ENCODE measurements at places on chromosomes 7 and 10. TPM values are rescaled to one million over a fixed set of nuclear protein-coding genes. Genes with fewer than 3 reads are reported as not detected.

Gene SPDYE2B
- total RNA-seq = not detected

Gene HHEX
- 3.3 TPM for total RNA-seq

Gene CEP55
- not detected for total RNA-seq

Gene KEL
- 0.67 TPM for total RNA-seq

DNA sequence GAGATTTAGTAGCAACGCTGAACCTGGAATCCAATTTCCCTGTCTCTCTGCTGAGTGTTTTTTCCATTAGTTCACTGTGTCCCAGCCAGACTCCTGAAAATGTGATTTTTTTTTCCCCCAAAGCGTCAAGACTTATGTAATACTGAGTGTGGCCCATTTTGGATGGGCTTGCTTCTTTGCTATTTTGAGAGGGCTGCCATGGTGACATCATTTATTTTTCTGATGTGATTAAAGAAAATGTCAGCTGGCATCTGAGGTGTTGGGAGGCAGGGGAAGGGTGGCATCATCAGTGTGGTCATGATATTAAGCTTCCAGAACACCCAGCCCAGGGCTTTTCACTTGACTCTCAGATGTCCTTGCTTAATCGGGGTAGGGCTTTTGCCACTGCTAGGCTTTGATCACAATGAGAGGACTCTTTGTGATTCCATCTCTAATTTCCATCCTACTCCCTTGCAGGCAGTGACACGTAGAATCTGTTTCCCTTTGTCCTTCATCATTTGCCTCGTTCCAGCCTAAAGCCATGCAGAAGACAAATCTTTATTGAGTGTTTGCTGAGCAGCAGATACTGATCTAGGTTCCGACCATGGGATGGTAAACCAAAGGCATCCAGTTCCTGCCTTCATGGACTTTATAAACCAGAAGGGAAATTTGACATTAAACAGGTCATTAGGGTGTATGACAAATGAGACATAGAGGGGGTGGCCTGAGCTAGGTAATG is 7.4 kb downstream of the ZNF365 start:
- DNase-seq = no peak

- no peak for DNase-seq
Observed at GRCh38 chr10:14025283-14026189, 305.2 kb downstream of the FRMD4A start.

DNA sequence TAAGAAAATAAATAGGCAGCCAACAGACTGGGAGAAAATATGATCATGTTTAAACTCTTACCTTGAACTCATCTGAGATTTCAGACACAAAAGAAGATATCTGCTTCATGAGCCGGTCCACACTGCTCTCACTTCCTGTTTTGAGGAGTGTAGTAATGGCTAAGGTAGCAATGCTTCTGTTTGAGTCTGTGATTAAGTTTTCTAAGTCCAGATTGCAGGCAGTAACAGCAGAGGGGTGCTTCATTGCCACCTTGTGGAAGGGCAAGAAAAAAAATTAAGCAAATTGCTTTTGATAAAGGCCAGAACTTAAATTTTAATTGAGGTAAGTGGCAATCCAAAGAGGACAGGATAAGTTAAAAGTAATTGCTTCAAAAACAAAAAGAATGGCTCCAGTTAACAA is 69.1 kb downstream of the MEST start:
- no peak for DNase-seq

- DNase-seq = no peak
Observed at GRCh38 chr10:69497611-69498390, 46.5 kb downstream of the TSPAN15 start.

DNA sequence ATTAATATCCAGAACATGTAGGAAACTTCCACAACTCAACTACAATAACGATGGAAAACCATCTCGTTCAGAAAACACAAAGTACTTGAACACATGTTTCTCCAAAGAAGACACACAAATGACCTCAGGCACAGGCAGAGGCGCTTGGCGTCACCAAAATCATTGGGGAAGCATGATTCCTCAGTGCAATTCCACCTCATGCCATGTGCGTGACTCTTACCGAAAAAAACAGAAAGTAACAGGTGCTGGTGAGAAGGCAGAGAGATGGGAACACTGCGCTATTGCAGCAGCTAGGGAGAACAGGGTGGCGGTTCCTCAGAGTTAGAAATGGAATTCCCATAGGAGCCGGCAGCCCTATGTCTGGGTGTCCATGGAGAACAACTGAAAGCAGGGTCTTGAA is 390.0 kb downstream of the DNAJB6 start:
- no peak for DNase-seq

DNA sequence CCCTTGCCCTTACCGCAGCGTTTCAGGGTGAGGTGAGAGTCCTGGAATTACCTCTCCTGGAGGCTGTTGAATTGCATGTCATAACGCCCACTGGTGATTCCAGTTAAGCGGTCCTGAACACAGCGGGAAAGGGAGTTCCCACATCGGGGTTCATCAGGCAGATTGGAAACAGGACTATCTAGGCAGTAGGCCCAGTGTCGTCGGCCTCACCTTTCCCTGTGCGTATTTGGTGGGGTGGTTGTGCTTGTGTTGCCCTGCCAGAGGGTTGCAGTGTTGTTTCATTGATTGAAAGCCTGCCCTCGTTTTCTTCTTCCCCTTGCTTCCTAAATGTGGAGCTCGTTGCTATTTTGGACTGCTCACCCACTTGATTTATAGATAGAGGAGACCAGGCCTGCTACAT is 10.6 kb upstream of the SUN1 start:
- DNase-seq = no peak

DNA sequence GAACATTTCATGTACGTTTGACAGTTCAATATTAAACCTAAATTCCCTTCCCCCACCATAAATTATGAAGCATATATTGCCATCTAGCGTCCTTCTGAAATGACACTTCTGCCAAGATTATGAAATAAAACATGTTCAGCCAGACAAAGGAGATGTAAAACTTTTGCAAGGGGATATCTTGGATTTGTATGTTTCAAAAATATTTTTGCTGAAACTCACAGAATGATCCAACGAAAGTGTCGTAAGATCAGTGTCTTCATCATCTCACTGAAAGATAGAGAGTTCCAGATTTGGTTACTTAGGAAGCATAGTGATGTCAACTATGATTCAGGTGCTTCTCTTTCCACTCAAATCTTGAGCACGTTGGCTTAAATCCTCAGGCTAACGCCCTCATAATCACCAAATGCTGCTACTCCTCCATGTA is 904.3 kb downstream of the XPNPEP1 start:
- DNase-seq = no peak

- DNase-seq = no peak
Observed at GRCh38 chr10:79608505-79609375, 2.0 kb upstream of the SFTPA1 start.

DNA sequence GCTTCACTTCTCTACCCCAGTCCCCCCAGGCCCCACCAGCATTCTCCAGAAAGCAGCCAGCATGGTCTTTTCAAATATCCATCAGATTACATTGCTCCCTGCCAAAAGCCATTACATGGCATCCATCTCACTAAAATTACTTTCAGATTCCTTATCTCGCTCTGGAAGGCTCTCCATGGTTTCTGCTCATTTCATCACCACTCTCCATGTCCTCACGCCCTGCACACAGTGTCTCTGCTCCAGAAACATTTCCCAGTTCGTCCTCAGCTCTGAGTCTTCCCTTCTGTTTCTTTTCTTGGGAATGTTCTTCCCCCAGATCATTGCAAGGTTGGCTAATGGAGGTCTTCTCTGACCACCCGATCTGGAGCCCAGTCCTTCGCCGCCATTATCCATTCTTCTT is 499.1 kb downstream of the KCNMA1 start:
- no peak for DNase-seq

- DNase-seq = no peak
Observed at GRCh38 chr10:86004337-86004736, 362.3 kb downstream of the GRID1 start.

DNA sequence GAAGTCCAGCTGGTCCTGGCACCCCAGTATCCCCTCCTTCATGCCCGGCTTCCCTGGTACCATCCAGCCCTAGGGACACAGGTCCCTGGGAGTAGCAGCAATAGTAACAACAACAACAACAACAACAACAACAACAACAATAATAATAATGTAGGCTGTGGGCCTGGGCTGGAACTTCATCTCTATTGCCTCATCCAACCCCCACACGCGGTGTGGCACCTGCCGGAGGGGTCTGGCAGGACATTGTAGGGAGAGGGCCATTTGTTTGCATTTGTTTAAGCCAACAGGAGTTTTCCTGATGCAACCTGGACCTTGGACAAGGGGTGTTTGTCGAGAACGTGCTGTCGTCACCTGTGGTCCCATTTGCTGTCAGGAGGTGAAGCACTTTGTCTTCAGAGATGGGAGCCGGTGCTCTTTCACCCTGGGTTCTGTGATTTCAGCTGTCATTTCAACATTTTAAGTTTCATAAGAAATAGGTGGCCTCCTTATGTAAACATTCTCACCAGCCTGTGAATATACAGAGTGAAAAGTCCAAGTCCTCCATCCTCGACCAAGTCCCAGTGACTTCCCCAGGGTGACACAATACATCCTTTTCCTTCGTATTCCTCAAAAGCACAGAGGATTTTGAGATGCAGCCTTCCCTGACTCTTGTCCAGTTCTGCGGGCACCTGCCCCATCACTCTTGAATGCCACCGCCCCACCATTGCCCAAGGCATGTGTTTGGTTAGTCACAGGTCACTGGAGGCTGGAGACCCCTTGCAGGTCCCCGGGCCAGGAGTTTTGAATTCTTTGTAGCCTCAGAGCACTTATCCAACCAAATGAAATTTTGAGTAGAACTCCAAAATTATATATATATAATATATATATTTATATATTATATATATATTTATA is 9.2 kb downstream of the LHPP start:
- no peak for DNase-seq

GRCh38 chr10:61197057-61197456 is 253.1 kb upstream of the RHOBTB1 start:
- DNase-seq = no peak

DNA sequence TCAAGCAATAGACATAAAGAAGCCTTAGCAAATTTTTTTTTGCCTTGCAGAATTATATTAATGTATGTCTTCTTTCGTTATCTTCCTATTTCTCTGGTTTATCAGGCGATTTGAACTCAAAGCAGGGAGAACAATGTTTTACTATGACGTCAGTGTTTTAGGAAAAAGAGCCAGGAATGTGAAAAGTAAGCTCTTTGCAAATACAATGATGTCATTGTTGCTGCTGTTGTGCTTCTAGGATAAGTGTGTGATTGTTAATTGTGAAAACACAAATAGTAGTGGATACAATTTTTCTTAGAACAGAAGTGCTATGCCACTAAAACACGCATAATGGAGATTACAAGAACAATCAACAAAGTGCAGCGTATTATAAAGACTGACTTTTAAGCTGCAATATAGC is 9.5 kb upstream of the AUTS2 start:
- DNase-seq = no peak

DNA sequence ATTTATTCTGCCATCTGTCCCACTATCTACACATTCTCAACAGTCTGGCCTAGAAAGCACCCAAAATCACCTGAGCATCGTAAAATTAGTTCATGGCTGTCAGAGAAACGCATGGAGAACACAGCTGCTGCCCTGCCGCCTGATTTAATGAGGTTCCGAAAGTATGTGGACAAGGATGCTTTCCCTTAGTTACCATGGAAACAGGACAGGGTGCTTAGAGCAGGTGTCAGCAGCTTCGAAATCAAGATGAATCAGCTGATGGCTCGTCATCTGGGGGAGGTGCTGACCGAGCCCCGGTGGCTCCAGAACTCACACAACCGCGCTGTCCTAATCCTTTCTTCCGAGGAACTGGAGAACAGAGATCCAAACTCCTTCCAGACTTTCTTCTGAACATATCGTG is 151.5 kb downstream of the TEX36 start:
- DNase-seq = no peak

DNA sequence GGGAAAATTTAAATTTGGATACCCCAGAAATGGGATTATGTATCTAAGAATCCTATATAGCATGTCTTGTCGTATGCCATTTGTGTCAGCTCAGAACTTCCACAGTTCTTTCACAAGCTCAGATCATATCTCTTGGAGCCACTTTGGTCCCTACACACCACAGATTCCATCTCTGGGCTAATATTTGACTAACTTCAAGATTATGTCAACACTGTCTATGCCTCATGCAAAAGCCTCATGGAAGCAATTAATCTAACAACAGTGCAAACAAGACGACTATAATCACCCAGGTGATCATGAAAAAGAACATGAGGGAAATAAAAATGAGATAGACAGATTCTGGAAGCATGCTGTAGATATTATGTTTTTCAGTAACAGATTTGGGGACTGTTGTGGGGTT is 189.1 kb downstream of the LRRTM3 start:
- no peak for DNase-seq

Data from psoas muscle (tissue), 8 donors.